ENCODE measurements at places on chromosomes 5 and 9.

GRCh38 chr5:33769196-33769595 is 122.6 kb downstream of the ADAMTS12 start:
- DNase-seq: no peak

DNA sequence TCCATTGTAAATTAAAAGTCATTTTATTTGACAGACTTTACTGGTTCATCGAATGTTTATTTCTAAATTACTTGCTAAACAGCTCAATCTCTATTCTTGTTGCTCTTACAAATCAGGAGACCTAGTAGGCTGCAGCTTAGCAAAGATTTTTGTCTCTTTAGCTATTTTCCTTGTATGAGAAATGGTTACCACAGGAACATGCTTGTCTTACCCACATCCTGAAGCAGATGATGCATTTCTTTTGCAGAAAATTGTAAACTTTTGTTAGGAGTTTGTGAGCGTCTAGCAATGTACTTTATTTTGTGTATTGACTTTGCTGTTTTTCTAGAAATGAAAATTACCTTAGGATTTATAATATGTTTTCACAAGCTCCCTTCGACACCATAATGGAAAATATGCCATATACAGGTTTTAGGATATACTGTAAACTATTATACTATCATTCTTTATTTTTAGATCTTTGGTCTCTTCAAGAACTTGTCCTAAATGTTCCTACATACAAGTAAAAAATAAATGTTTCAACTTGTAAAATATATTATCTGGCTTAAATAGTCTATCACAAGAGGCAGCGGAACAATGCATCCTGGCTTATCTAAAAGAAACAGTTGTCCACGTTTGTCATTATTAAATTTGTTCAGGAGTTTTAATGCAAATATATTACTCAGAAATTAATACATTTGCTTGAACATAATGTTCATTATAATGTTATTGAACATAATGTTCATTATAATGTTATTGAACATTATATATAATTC is 54.1 kb downstream of the SPEF2 start:
- DNase-seq: no peak

DNA sequence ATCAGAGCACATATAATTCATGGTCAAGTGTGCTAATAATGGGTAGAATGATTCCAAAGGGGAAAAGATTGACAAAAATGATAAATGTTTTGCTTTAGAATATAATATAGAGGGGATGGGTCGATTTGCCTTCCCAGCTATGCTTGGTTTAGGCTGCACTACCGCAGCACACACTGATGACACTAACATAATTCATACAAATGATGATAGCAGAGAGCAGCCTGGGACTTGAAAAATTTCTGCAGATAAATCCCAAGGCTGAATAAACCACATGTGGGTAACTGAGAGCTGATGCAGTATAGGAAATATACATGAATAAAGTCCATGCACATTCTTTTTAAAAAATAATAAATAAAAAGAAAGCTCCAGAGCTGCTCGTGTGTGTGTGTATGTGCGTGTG is 54.5 kb downstream of the EFNA5 start:
- DNase-seq: no peak

- DNase-seq: no peak
Measured at GRCh38 chr5:132182359-132183040, 45.2 kb downstream of the P4HA2 start.

- DNase-seq: no peak
Measured at GRCh38 chr5:33311893-33312292, 128.9 kb upstream of the TARS1 start.

DNA sequence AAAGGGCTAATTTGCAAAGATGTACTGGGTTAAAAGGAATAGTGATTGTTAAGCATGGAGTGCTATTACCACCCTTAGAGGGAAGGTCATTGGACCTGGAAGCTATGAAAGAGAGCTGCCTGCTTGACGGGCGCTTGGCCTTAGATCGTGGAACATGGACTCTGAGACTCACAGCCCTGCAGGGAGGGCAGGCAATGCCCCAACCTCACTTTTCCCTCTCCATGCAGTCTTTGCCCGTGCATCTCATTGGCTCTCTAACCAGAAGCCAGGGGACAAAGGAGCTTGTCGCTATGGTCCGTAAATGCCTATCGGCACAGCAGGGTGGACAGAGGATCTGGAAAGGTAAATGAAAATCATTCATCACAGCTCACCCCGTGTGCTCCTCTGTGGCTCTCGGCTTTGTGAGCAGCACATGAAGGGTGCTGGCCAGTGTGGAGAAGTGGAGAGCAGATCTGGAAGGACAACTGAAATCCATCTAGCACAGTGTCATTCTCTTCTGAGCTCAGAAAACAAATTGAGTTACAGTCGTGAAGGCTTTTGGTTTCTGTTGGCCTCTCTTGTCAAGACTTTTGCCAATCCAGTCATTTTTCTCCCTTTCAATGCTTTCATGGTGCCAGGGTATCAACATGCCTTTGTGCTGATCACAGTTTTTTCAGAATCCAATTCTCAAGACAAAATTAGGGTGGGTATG is 186.2 kb downstream of the SNX18 start:
- no peak for DNase-seq

DNA sequence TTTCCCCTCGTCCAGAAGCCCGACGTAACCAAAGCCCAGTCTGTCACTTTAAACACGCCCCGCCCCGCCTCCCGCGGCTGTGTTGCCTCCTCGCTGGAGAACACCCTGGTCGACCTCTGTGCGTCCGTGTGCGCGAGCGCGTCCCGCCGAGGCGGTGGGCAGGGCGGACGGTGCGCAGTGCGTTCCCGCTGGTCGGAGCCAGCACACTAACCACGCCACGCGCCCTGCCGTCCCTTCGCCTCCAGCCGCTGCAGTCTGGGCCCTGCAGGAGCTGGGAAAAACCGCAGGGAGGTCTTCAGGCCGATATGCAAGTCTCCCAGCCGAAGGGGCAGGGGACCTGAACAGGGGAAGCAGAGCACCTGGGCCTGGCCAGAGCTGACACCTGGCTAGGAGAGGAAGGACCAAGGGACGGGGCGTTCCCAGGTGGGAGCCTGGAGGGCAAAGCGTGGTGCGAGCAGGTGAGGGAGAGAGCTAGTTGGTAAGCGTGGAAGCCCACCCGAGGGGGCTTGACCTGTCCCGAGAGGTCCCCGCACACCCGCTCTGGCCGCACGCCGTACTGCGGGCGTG is 1.3 kb upstream of the PHPT1 start:
- DNase-seq: peak; percentile 85

- DNase-seq: no peak
Measured at GRCh38 chr9:112506571-112506970, 19.9 kb downstream of the KIAA1958 start.

- peak; percentile 98 for DNase-seq
Measured at GRCh38 chr5:72065751-72066255, 41.5 kb upstream of the MAP1B start.

DNA sequence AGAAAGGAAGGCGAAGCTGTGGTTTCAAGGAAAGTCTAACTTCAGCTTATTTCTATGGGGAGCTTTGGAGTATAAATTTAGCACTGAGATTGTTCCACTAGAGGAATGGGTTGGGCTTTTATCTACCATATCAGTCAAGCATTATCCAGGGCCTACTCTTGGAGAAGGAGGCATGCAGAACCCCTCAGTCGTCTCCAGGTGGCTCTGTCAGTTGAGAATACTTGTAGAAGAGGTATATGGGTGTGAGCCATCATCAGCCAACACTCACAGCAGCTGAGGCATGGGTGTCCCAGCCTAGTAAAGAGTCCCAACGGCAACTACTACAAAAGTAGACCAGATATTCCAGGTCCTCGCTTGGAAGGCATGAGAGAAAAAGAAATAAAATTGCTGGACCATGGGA is 548.5 kb upstream of the GRAMD2B start:
- DNase-seq: peak; percentile 22

- DNase-seq: no peak
Measured at GRCh38 chr9:124014211-124014955, 2.8 kb downstream of the LHX2 start.

GRCh38 chr9:113307396-113307975 is 4.3 kb upstream of the RNF183 start:
- DNase-seq: no peak

- DNase-seq: no peak
Measured at GRCh38 chr5:25458628-25459027, 813.9 kb upstream of the CDH10 start.

DNA sequence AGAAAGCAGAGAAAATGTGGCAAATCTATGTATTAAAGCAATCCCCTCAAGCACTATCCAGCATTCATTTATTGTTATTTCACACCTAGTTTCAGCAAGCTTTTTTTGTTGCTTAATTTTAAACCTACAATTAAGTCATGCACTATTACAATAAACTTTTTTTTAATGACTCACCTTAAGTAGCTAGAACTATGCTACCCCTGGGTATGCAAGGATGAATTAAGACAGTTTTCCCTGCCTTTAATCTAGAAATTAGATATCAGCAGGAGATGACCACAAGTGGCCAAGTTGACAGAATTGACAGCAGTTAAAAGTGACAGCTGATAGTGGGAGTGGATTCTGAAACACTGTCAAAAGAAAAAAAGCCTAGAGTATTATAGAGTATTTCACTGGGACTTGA is 20.0 kb downstream of the ITGA1 start:
- DNase-seq: no peak
